ENCODE measurements at places on chromosomes 7 and 10.
A peak's percentile ranks its signal among the peaks of the same experiment; 100 is the strongest.

- no peak for DNase-seq
Measured at GRCh38 chr10:50563906-50564305, 59.9 kb downstream of the SGMS1 start.

GRCh38 chr7:149495785-149496641, 1.6 kb downstream of the ZNF746 start:
- DNase-seq = peak; percentile 83

GRCh38 chr7:16816824-16817223, 12.0 kb upstream of the AGR2 start:
- DNase-seq = no peak

DNA sequence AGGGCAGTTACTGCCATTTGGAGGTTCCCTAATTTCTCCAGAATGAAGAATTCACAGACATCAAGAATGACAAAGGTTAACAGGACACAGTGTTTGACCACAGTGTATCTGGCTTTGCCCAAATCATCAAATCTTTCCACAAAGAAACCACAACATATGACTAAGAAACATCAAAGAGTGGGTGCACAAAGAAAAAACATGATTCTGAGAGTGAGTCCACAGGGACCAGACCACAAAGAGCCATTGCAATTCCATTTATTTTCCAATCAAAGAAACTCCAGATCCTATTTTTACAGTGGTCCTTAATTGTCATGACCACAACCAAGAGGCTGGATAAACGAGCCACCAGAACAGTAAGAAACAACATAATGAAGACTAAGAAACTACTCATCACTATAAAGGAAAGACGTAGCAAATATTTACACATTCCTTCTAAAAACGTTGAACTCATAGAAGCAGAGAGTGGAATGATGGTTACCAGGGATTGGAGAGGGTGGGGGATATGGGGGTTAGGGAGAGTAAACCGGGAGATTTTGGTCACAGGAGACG, 286.5 kb downstream of the DOCK4 start:
- no peak for DNase-seq

- DNase-seq = peak; percentile 55
Measured at GRCh38 chr10:97406064-97406463, 4.9 kb upstream of the RRP12 start.

DNA sequence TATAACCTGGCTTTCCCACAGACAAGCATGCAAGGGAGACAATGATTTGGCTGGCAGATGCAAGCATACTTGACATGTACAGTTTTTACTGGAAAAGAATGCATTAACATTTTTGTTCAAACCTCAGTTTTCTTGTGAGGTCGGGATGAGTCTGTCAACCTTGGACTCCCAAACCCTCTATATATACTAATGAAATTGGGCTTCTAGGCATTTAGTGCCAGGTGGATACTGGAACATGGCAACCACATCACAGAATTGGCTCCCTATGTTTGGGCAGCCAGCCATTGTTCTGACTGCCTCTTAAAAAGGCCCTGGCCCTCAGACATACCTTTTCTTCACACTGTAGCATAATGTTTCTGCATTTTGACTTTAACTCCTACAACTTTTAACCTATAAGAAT, 39.1 kb downstream of the CDK6 start:
- DNase-seq = no peak
